ENCODE measurements at places on chromosomes 3 and 15. TPM values are rescaled to one million over a fixed set of nuclear protein-coding genes. Genes with fewer than 3 reads are reported as not detected.

GRCh38 chr15:101309436-101310160 is 14.6 kb upstream of the SNRPA1 start:
- no peak for DNase-seq

Gene HIGD2B
- total RNA-seq: not detected

Gene XIRP1
- total RNA-seq: not detected

DNA sequence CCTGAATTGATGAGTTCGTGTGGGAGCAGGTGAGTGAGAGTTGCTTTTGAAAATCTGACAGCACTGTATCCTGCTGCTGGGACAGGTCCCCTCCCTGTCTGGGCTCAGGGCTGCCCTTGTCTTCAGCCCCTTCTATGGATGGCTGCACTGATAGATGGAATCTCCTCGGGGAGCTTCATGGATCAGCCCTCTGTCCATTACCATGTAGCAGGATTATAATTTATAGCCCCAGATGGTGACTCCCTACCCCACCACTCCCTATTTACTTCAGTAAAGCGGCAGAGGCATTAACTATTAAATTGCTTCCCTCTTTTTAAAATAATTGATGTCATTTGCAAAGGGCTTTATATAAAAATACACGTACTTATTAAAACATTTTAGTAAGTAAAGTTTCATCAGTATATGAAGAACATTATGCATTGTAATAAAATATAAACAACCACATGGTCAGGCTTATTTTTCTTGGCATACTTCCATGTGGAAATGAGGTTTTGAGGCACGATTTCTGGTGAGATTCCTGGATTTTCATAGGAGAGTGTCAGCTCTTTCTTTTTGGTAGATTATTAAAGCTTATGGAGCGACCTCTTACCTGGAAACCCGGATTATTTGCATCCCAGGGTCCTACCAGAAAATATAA is 38.5 kb downstream of the MAP3K13 start:
- DNase-seq: no peak

Gene DGKG
- total RNA-seq: 0.14 TPM

DNA sequence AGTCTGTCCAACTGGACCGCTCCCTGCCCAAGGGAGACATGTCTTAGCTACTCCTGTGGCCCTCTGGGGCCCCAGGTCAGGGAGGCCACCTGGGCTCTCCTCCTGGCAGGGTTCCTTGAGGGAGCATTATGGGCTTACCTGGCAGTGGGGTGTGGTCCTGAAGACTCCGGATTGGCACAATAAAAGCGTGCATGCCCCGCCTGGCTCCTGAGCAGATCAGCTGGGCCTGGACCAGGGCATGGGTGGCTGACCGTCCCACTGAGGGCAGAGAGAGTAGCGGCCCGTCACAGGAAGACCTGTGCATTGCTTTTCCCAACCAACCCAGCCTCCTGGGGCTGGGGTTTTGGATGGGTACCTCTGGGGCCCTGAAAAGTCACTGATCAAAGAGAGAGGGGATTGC is 5.4 kb downstream of the ACOX2 start:
- no peak for DNase-seq

GRCh38 chr3:38364721-38365400 is 18.3 kb downstream of the XYLB start:
- no peak for DNase-seq

DNA sequence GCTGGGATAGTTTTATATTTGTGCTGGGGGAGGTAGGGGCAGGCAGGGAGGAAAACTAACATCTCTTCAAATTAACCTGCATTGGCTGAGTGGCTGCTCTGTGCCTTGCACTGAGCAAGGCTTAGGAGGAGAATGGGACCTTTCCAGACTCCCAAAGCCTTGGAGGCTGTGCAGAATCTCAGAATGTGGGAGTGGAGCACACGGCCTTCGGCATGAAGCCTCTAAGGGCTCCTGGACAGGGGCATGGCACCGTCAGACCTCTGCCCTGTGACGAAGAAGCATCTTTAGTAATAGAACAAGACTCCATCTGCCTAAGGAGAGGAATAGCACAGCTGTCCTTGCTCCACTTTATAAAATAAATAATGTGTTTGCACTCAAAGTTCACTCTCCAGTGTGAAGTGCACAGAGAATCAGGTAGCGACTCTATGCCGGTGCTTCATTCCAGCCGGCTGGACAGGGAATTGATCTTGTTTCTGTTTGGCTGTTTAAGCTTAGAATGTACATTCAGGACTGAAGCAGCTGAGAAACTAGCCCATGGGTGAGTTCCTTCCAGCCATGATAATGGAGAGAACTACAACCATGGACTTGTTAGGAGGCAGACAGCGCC is 228.5 kb upstream of the ADAMTS9 start:
- no peak for DNase-seq

DNA sequence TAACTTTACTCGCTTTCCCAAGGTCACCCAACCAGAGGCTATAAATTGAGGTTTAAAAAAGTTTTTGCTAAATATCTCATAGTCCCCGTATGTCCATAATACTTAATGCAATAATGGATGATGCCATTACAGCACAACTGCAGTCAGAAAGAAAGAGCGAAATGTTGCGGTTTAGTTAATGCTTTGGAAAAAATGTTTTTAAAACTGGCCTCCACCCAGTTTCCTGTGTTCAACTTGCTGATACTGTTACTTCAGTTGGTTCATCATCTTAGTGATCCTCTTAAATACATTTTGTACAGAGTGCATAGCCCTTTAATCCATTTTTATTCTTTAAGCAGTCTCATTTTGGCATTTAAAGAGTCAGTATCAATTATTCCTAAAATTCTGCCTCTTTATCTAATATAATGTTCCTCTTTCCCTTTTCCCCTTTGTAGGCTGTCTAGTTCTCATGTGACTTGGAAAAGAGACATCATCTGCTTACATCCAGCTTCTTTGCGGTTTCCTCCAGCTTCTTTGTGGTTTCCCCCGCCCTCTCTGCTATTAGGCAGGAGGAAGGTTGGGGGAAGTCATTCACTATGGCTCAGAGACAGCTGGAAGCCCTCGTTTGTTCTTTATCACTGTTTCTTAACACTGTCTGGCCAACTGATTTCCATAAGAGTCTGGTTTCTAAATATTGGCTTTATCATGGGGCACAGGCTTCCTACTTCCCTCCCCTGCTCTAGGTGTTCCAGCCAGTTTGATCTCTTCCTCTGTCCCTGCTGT is 154.3 kb downstream of the GOLIM4 start:
- no peak for DNase-seq

Gene CLDN18
- not detected for total RNA-seq

DNA sequence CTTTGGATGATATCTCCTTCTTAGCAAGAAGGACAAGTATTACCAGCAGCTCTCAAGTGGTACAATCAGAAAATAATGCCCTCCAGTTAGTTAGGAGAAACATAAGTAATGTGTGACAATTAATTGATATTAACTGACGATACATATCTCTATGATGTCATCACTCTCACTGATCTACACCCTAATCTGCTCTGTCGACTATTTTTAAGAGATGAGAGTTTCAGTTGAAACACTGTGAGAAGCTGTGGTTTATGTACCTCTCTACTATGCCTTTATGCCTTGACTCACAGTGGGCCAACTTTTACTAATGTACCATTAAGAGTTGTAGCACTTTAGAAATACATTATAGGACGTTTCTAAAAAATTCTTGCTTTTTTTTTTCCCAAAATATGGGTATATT is 8.6 kb downstream of the CEP152 start:
- no peak for DNase-seq

DNA sequence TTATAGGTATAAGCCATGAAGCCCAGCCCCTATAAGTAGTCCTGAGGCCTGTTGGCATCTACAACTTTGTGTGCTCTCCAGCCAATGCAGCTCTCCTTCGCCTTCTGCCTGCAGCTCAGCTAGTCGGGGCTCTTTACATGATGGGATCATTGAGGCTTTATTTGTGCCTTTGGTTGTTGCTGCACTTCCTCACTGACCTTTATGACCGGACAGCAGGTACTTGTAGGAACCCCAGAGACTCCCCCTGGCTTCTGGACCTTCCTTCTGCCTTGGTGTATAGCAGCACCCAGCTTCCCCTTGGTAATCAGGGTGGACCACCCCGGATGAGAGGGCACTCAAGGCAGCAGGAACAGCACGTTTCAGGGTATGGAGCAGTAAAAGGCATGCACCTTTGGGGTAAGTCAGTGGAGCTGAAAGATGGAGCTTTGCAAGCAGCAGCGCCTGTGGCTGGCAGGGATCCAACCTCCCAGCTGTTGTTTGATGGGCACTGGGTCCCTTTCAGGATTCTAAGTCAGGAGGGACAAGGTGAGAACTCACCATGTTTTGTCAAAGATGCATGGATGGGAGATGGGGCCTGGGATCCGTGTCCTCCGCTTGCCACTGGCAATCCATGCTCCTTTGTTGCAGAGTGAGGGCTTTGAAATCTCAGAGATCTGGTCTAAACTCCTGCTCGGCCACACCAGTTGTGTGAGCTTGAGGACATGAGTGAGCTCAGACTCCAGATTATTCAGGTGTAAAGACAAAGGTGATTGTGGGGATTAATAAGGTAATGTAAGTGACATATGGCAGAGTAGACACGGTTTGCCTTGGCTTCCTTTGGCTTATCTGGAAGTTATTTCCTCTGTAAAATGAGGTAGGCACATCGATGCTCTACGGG is 65.1 kb upstream of the KLF13 start:
- peak; percentile 44 for DNase-seq

DNA sequence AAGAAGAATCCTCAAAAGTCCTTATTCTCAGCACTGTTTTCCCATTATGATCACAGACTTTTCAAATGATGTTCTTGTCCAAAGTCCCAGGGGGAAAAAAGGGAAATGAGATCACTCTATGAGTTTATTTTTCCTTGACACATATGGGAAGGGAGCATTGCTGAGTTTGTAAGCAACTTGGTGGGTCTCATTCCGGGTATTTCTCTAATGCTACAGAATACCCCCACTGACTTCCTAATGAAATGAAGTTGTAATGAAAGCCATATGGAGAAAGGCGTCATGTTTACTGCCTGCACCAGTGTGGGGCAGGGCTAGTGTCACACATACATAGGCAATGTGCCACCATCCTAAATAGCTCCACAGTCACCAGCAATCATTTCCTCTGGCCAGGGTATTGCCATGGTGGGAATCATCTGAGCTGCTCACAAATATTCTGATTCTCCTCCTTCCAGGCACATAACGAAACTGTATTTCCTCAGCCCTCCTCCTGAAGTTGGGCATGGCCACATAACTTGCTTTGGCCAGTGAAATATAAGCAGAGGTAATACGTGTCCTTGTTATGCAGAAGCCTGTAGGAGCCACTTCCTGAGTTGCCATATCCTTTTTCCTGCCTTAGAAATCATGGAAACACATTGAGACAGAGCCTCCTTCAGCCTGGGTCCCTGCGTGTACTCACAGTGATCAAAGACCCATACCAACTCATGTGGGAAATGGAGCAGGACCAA is 41.0 kb upstream of the C15orf61 start:
- DNase-seq: no peak

Gene GUCA1C
- not detected for total RNA-seq

- no peak for DNase-seq
Observed at GRCh38 chr15:96851613-96852012, 521.1 kb downstream of the NR2F2 start.

GRCh38 chr3:189237526-189237925 is 65.8 kb downstream of the TPRG1 start:
- no peak for DNase-seq

DNA sequence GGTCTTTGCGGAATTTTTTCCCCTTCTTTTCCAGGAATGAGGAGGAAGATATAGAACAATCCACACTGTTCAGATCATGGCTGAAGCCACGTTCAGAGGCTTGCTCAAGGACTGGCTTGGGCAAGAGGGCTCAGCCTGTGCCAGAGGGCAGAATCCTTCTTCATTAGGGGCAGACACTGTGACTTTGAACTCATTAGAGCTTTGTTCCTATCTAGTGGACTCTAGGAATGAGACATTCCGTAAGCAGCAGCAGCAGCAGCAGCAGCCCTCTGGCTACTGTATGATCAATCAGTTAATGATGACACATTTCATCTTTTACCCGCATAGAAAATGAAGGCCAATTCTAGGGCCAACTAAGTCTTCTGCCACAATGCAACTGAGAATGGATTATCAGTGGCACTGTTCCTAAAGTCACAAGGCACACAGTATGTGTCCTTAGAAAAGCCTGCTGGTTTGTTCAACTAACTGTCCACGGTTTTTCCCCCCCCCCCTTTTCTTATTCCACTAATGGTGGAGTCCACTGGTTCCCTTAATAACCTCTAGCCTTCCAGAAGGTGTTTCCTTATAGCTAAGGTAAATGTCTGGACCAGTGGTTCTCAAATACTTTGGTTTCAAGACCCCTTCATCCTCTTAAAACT is 1.7 kb upstream of the RAB8B start:
- no peak for DNase-seq

GRCh38 chr3:24012589-24013269 is 67.6 kb downstream of the NR1D2 start:
- DNase-seq: no peak

Gene SKOR1
- total RNA-seq: 0.45 TPM

Gene KIAA1143
- 13.2 TPM for total RNA-seq

Gene DLG1
- 92.6 TPM for total RNA-seq

- DNase-seq: no peak
Observed at GRCh38 chr3:115982629-115983028, 359.3 kb downstream of the GAP43 start.

Gene SCAMP5
- 46.6 TPM for total RNA-seq

DNA sequence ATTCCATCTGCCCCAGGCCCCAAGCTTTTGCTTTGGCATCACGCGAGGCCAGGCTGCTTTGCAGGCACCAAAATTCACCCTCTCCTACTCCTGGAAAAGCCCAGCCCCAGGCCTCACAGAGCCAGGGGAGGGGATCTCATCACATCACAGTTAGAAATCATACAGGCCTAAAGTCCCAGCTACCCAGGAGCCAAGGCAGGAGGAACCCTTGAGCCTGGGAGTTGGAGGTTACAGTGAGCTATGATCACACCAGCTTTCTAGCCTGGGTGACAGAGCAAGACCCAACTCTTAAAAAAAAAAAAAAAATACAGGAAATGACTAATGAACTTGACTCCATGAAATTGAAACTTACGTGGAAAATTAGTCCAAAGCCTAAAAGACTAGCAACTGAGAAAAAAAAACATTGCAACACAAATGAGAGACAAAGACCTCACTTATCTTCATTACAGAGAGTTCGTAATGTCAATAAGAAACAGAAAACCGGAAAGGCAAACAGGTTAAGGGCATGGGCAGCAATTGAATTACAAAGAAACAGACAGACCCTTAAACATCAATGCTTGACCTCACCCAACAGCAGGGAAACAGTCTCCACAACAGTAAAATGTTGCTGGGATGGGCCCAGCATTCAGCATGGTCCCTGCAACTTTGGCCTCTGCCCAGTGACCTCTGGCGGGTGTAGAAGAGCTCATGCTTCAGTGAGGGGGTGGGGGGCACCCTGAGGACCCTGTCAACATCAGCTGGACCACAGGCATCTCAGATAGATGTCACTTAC is 151.5 kb downstream of the LRRK1 start:
- no peak for DNase-seq

DNA sequence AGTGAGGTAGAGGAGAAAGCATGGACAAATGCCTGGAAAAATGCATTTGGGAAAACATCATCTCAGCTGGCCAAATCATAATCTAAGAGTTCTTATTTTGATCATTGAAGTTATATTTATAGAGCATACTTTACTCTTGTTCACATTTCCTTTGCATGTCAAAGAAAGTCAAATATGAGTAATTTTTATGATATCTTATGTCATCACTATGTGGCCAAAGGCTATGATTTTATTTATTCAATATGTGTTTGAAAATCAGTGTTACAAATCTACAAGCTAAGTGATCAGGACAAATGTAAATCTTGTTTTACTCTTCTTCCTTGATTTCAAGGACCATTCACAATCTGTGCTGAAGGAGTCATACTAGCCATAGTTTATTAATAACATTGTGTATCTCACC is 237.2 kb upstream of the DPH6 start:
- DNase-seq: no peak

GRCh38 chr15:59074607-59075006 is 30.3 kb upstream of the CCNB2 start:
- no peak for DNase-seq

- DNase-seq: no peak
Observed at GRCh38 chr15:92462424-92463125, 68.9 kb downstream of the ST8SIA2 start.
